CD4-positive, alpha-beta T cell (primary cell): ENCODE measurements at places on chromosomes 2 and 18.

- DNase-seq = no peak
These were observed 33.6 kb downstream of the GCG start for GRCh38 chr2:162118166-162119031.

DNA sequence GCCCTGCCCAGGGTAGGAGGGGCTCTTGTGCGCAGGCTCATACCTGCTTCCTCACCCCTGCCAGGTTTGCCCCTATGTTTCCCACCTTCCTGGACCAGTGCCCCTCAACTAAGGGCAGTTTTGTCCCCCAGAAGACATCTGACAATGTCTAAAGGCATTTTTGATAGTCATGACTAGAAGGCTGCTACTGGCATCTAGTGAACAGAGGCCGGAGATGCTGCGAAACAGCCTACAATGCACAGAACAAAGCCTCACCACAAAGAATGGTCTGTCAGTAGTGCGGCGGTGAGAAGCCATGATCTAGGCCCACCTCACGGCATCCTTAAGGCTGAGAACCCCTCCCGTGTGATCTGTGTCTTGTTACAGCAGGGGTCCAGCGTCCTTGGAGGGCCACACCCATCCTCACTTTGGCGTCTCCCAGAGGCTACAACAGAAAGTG is 96.0 kb downstream of the TMEM17 start:
- DNase-seq = no peak

GRCh38 chr2:67576991-67577390 is 179.9 kb downstream of the ETAA1 start:
- DNase-seq = no peak

GRCh38 chr2:147076634-147077033 is 768.2 kb upstream of the ACVR2A start:
- DNase-seq = no peak

DNA sequence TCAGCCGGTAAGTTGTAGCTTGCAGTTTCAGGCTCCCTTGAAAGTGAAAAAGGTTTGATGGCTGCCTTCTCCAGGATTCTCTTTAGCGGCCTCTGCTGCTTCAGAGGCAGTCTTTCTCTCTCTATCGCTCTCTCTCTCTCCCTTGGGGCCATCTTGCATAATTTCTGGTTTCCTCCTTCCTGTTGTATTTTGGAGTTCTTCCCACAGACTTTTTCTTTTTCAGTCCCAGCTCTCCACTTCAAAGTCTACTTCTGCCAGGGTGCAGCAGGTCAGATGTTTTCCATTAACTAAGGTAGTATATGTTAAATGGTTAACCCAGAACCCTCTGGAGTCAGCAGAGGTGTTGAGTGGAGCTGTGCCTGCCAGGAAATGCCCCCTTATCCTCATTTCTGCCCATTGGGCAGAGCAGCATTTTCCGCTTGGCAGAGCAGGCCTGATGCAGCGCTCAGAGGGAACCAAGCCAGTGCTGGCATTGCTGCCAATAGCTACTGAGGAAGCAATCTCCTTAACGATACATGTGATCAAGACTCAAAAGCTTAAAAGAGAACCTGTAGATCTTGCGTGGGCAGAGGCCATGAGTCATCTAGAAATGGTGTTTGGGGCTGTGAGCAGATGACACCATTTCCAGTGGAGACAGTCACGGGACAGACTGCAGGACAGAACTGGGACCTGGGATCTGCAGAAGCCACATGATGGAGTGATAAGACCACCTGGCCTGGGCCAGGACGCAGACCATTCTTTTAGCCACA is 20.8 kb downstream of the DBI start:
- DNase-seq = no peak

GRCh38 chr2:50714089-50714488 is 317.8 kb downstream of the NRXN1 start:
- no peak for DNase-seq

DNA sequence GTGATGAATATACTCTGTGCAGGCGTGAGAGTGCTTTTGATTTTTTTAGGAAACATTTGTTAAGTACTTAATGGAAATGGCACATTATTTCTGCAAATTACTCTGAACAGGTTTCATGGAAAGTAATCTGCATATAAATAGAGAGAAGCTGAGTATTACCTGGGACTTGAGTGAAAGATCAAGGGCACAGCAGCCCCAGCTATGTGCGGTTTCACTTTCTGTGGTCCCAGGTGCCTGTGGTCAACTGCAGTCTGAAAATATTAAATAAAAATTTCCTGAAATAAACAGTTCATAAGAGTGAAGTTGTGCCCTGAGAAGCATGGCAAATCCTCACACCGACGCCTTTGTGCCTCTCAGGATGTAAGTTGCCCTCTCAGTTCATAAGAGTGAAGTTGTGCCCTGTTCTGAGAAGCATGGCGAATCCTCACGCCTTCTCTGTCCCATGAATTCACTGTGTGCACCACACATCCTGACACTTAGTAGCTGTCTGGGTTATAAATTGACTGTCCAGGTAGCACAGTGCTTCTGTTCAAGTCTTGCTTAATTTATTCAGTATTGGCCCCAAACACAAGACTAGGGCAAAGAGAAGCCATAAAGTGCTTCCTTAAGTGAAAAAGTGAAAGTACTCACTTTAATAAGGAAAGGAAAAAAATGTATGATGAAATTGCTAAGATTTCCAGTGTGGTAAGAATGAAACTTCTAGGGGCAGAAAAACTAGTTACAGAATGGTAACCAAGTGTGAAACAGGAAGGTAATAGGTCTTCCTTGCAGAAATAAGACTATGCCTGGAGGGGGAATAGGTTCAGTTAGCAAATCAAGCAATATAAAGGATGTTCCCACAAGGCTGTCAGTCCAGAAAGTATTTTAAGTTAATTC is 4.3 kb upstream of the SNTG2 start:
- no peak for DNase-seq

- no peak for DNase-seq
These were observed 119.0 kb downstream of the BCL2L11 start for GRCh38 chr2:111239581-111240249.

GRCh38 chr2:53036196-53036595 is 731.4 kb upstream of the CHAC2 start:
- DNase-seq = no peak

- no peak for DNase-seq
These were observed 104.7 kb downstream of the HNRNPLL start for GRCh38 chr2:38498045-38498481.

GRCh38 chr18:8661754-8662559 is 43.4 kb upstream of the MTCL1 start:
- DNase-seq = no peak

DNA sequence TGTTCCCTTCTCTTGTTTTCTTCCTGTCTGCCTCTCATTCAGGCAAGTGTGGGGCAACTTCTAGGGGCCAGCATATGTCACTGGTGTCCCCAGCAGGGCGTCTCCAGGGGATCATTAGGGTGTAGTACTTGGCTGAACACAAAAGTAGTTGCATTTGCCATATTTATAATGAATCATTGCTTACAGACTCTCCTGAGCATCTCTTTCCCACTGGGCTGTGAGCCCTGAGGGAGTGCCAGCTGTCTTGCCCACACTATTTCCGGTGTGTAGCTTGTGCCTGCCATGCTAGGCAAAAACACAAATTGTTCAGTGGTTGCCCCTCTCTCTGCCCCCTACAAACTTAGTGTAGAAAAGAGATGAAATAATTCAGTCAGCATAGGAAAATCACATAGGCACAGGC is 40.8 kb upstream of the SCLY start:
- DNase-seq = no peak

DNA sequence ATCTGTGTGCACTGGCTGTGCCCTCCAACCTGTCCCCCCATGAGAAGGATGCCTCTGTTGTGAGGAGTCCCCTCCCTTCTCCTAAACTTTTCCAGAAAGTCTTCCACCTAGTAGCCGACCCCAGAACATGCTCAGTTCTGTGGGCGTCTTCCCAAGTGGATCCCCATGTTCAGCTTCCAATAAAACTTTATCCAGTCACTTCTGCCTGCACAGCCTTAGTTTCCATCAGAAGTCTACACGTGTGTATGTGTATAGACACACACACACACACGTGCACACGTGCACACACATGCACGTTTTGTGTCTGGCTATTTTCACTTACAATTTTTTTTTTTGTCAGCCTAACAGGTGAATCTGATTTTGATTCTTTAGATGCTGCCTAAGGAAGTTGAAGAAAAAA is 115.1 kb downstream of the RTP5 start:
- no peak for DNase-seq

- DNase-seq = no peak
These were observed 15.6 kb downstream of the CNOT9 start for GRCh38 chr2:218583983-218584850.

GRCh38 chr2:23519334-23519651 is 134.3 kb downstream of the KLHL29 start:
- DNase-seq = no peak

DNA sequence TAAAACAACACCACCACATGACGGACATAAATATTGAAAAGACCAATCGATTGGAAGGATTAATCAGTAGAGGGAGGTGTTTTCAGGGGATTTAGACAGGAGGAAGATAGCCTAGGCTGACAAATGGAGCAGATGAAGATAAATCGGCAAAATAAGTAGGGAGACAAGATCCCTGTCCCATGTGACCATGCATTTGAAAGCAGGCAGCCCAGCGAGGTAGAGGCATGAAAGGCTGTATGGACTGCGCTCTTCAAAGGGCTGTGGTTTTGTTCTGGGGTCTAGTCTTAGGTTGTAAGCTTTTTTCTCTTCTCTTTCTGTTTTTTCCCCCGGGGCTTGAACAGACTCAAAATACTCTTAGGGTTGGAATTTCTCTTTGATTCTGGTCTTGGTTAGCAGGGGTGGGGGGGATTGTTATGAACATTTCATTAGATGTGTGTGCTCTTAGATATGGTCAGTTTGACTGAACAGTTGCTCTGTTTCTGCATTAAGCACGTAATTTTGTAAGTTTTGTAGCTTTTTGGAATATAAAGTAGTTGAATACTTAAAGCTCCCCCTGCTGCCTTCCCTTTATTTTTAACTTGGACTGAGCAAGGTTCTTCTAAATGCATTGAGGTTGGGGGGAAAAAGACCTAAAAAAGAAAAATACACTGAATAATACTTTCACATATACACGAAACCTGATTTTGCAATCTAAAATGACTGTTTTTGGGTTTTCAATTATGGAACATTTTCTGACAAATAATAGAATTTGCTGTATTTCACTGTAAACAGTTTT is 32.2 kb downstream of the ZNF532 start:
- no peak for DNase-seq

DNA sequence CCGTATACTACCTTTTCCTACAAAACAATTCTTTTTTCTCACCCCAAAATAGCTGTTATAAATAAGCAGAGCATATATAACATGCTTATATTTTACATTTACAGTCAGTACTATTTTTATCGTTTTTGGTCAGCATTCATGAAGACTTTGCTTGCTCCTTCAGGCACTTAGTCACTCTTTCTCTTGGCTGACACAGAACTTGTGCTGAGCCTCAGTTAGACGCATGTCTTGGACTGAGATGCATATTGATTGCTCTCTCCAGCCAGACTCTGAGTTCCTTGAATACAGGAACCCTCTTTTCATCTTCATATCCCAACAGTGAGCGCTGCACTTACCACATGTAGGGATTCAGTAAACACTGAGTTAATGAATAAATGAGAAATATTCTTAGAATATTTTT is 158.3 kb downstream of the RTN4 start:
- no peak for DNase-seq

GRCh38 chr2:181367906-181368435 is 89.2 kb upstream of the ITGA4 start:
- no peak for DNase-seq

DNA sequence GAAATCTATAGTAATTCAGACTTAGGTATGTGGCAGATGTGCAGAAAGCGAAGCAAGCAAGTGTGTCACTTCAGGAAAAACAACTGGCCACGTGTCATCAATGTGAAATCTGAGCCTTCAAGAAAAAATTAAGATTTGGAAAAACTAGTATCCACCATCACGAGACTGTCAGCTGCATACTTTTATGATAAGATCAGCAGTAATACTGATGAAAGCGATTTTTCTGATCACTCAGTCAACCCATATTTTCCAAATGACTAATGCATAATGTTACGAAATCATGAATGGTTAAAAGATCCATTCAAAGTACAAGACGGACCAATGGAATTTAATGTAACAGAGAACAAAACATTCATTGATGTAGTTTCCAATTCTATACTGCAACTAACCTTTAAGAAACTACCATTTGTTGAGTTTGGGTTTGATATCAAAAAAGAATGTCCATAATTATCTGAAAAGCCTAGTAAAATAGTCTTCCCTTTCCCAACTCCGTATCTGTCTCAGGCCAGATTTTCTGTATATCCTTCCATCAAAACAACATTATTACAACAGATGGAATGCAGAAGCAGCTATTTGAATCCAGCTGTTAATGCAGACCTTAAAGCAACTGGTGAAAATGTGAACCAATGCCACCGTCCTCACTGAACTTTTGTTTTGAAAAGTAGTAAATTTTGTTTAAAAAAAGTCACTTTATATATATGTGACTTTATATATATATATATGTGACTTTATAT is 17.0 kb upstream of the BCL2 start:
- DNase-seq = no peak

- DNase-seq = no peak
These were observed 2.8 kb downstream of the TEX51 start for GRCh38 chr2:126901459-126901858.

GRCh38 chr2:113089916-113090315 is 22.1 kb downstream of the IL1F10 start:
- DNase-seq = no peak

- no peak for DNase-seq
These were observed 40.6 kb upstream of the ZC3H15 start for GRCh38 chr2:186445506-186445905.

DNA sequence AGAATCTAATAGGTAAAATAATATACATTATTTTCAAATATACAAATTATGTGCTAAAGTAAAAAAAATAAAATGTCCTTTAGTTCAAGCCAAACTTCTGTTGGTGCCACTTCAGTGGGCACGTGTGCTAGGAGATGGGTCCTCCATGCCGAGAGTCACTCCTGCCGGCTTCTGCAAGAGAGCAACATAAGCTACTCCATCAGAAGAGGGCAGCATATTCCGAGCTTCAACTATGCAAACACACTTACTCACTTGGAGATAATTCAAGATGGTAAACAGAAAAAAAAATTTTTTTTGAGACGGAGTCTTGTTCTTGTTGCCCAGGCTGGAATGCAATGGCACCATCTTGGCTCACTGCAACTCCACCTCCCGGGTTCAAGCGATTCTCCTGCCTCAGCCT is 24.4 kb downstream of the CNOT11 start:
- DNase-seq = no peak

DNA sequence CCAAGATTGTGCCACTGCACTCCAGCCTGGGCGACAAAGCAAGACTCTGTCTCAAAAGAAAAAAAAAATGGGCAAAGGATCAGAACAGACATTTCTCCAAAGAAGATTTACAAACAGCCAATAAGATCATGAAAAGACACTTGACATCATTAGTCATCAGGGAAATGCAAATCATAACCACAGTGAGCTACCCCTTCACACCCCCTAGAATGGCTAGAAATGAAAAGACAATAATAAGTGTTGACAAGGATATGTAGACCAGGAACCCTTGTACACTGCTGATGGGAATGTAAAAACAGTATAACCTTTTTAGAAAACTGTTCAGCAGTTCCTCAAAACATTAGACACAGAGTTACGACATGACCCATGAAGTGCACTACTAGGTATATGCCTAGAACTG is 18.4 kb upstream of the MTERF4 start:
- no peak for DNase-seq
